ENCODE measurements at places on chromosomes 3 and 15.

- no peak for DNase-seq
These were observed 236.6 kb downstream of the ZMAT3 start for GRCh38 chr3:178835033-178835432.

DNA sequence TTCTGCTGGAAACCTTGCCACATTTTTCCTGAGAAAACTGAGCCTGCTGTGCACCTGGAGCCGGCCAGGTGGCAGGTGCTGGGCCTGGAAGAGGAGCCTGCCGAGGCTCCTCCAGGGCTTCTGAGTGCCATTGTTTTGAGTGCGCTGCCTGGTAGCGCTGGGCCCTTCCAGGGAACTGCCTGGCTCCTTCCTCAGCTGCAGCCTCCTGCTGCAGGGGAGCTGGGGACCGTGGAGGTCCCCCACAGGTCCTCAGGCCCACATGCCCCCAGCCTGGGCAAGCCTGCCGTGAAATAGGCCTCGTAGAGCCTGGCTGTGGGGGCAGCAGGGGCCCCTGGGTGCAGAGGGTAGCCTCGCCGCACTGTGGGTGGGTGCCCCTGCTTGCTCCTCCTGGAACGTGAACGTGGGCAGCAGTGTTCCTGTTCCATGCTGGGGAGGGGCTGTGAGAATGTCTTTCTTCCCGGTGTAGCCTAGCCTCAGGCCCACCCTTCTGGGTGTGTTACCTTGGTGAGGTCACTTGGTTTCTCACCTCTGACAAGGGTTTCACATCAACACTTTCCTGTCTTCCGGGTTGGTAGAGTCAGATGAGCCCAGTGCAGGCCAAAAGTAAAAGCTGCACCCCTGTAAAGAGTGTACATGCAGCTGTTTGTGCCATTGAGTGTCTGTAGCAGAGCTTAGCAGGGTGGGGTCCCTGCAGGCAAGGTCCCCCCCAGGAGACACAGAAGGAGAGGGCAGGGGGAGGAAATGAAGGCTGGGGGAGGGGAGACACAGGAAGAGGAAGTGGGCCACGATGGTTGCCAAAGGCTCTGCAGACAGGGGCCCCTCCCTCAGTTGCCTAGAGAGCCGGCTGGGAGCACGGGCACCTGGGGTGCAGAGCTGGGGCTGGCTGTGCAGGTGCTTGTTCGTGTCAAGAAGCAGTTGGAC lies 34.5 kb downstream of the KLF13 start:
- no peak for DNase-seq

DNA sequence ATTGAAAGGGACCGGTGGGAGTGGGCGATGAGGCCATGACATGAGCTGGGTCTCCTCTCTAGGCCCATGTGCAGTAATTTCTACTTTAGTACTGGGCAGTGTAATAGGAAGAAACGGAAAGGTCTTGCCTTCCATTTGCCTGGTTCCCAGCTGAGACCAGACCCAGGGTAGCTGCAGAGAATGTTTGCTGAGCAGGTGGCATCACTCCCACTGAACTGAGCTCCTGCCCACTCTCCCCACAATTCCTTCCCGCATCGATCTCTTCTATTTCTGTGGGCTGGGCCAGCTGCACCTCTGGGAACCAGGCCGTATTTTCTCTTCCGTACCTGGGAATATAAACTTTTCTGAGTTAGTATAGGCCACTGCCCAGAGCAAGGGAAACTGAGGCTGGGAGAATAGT lies 15.8 kb downstream of the ESYT3 start:
- no peak for DNase-seq

DNA sequence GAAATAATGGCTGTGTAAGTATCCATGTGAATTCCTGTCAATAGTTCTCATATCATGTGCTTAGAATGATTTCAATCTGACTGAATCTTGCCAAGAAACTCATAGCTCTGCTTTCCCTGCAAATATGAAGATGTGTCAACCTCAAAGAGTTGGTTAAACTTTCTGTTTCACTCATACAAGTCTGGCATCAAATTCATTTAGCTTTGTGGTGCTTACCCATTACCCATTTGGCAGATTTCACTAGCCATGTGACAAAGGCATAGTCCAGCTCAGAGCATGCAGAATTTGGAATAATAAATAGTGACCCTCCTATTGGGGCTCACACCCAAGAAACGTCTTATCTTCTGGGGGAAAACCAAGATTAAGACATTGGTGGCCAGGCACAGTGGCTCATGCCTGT lies 256.6 kb upstream of the TPRG1 start:
- DNase-seq: peak; percentile 33

DNA sequence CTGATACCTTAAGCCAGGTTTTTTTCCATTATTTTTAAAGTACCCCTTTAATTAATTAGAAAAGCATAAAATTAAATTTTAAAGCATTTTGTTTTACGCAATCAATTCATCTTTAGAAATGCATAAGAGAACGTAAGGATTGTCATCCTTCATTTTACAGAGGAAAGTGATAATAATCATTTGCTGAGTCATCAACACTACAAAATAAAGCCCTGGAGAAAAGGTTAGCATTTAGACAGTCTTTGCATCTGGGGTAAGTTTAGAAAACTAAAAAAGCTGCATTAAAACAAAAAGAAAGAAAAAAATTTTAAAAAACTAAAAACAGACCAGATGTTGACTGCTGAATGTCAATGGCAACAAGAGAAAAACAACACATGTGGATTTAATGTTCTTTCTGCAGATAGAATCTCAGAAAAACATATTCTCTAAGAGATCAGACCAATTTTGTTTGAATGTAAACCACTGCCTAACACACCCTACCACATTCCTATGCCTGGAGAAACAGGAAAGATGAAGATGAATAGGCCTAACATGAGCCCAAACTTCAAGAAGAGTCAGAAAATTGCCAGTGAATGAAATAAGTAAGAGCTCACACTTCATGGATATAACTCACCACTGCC lies 59.9 kb downstream of the SUCNR1 start:
- DNase-seq: no peak

DNA sequence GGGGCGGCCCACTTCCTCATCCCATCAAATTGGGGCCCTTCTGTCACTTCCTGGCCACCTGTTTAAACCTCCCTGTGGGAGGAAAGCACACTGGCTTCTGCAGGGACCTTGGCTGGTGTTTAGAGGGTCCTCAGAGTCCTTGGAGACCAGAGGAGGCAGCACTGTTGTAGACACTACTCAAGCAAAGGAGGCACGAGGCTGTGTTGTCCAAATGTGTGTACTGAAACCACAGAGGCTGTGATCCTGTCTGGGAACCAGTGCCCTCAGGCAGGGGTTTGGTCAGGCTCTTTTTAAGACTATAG lies 12.4 kb upstream of the SEC13 start:
- no peak for DNase-seq

GRCh38 chr3:177351757-177352158 lies 154.5 kb upstream of the TBL1XR1 start:
- DNase-seq: no peak

GRCh38 chr3:169110633-169111032 lies 552.9 kb downstream of the MECOM start:
- no peak for DNase-seq

DNA sequence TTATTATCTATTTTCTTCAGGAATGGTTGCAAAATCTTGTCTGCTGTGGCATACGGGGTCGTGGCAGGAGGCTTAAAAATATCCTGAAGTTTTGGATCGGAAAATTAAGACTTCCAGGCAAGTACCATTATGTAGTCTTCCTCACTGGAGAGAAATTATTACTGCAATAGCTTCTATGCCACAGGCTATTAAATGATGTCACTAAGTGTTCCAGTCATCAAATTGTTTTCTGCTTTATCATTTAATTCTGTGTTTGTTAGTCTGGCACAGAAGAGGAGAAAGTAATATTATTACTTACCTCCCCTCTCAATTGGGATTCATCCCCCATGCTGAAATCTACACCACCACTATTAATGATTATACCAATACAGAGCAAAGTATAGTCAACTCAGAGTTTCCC lies 378.2 kb upstream of the ALCAM start:
- DNase-seq: no peak

GRCh38 chr15:89674526-89674925 lies 4.6 kb downstream of the PLIN1 start:
- DNase-seq: no peak

GRCh38 chr15:83436513-83437158 lies 10.5 kb upstream of the SH3GL3 start:
- DNase-seq: peak; percentile 58

DNA sequence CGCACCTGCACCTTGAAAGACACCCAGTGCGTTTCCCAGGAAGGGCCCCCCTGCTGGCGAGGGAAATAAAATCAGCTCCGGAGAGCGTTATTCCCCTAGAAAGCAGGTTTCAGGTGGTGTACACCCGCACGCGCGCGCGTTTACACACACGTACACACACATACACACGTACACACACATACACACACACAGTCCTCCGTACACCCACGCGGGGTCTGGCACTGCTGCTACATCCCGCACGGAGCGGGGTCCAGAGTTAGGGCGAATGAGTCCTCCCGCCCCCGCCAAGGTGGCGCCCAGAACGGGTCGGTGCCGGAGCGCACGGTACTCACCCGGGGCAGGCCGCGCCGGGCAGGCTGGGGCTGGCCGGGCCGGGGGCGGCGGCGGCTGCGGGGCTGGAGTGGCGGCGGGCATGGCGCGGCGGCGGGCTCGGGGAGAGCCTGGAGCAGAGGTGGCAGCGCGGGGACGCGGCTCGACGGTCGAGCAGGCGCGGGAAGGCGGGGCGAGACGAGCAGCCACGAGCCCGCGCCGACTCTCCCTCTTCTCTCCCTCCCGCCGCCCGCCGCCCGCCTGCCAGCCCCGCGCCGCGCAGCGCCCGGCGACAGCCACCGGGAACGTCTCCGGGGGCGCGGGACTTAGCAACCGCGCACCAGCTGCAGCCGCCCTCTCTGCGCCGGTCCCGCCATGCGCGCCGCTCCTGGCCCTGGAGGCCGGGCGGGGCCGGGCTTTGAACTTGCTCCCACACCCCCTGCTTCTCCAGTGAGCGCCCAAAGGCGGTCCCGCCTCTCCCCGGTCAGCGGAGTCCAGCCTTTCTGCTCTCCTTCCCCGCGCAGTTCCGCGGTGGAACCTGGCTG lies at the start of gene DCLK3:
Gene DCLK3 (minus strand): TSS at position 704 of the 854 bp plus-strand sequence. CDS start 290 bp downstream, at position 414.
- DNase-seq: no peak

- DNase-seq: peak; percentile 37
These were observed 33.3 kb upstream of the MEIS2 start for GRCh38 chr15:37133602-37134001.

GRCh38 chr3:193554811-193555210 lies at the start of gene ATP13A4:
Gene ATP13A4 (minus strand): TSS chr3:193554895. CDS start chr3:193554799, 96 bp downstream.
- DNase-seq: no peak

Data from AG08395 (cell line).